Breast epithelium (tissue), 4 donors: ENCODE measurements at places on chromosomes 3 and 15. TPM values are rescaled to one million over a fixed set of nuclear protein-coding genes. Genes with fewer than 3 reads are reported as not detected.
A peak's percentile ranks its signal among the peaks of the same experiment; 100 is the strongest.

Gene DCBLD2
- 46.7 TPM for total RNA-seq

Gene ARPP21
- not detected for total RNA-seq

Gene GPR149
- not detected for total RNA-seq

Gene ZNF80
- total RNA-seq = 0.16 TPM

Gene OR5H6
- not detected for total RNA-seq

Gene RAB5A
- total RNA-seq = 97.2 TPM

Gene P2RY1
- total RNA-seq = 1.2 TPM

Gene BRK1
- total RNA-seq = 144 TPM

Gene ESYT3
- 0.32 TPM for total RNA-seq

Gene KLHL40
- total RNA-seq = not detected

Gene VPS8
- 61.9 TPM for total RNA-seq

GRCh38 chr3:5428607-5429516 is 241.4 kb downstream of the EDEM1 start:
- DNase-seq = no peak

GRCh38 chr15:22956257-22956977 is 23.8 kb downstream of the CYFIP1 start:
- no peak for DNase-seq

DNA sequence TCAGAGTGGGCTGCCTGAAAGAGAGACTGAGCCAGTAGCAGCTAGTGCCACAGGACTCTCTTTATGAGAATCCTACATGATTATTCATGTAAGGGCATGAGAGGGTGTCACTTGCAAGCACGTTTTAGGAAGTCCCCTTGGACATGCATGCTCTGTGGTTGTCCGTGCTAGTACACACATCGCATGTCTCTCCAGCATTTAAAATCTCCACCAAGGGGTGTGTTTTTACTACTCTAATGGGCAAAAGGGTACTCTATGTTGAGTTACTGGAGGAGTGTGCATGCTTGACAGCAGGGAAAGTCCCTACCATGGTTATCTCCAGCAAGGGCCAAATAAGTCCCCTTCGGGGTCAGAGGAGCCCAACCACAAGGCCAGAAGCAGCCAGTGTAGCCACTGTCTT is 70.7 kb downstream of the DCLK3 start:
- DNase-seq = no peak

DNA sequence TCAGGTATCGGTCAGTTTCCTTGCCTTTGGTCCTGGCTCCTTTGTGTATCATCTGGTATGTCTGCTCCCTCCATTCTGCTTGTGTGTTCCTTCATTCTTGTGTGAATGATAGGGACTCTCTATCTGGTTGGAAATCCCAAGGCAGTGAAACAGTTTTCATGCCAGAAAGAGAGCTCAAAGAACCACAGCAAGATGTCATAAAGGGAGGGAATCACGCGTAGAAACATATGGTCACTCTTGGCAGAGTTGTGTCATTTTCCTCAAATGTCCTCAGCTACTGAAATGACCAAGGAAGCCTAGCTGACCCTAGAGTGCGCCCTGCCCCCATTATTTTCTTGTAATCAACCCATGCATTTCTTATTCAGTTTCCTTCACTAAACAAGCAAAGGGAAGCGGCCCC is 48.0 kb downstream of the RASGRP1 start:
- DNase-seq = no peak

- DNase-seq = no peak
Measured at GRCh38 chr3:164737174-164737573, 341.1 kb downstream of the SI start.

DNA sequence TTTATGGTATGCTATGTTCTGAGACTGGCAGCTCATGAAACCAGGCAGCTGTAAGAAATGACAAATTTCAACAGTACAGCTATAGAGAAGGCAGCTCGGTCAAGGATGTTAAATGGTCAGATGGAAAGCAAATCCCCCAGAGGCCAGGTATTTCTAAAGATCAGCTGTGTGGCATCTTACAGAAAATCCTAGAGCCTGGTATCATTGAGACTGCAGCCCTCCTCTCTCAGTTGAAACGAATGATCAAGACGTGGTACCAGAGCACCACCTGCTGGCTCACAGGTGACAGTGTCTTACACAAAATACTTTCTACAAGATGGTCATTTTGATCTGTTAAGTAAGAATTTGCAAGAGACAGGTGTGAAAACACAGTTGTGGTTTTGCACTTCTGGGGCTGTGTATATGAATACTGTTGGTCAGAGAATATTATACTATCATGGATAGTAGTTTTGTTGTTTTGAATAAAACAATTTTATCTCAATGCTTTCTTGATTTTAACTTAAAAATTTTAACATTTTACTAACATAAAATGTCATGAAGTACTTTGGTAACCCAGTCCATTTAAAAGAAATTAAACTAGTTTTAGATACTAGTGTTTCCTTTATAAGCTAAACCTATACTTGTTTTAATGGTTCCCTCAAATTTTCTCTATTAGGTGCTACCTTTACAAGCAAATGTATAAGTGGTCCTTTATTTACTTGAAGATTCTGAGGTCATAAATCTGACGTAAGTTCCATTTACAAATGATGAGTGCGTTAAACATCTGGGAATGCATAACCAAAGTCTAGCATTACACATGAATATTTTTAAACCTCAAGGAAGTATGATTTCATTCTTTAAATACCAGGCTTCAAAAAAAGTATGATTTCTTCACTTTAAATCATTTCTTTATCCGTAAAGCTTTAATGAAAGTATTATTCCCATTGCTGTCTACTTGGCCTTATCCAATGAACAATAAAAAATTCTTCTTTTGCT is 121.8 kb downstream of the PDZRN3 start:
- peak; percentile 45 for DNase-seq

GRCh38 chr3:125154110-125154509 is 58.4 kb downstream of the SLC12A8 start:
- no peak for DNase-seq

DNA sequence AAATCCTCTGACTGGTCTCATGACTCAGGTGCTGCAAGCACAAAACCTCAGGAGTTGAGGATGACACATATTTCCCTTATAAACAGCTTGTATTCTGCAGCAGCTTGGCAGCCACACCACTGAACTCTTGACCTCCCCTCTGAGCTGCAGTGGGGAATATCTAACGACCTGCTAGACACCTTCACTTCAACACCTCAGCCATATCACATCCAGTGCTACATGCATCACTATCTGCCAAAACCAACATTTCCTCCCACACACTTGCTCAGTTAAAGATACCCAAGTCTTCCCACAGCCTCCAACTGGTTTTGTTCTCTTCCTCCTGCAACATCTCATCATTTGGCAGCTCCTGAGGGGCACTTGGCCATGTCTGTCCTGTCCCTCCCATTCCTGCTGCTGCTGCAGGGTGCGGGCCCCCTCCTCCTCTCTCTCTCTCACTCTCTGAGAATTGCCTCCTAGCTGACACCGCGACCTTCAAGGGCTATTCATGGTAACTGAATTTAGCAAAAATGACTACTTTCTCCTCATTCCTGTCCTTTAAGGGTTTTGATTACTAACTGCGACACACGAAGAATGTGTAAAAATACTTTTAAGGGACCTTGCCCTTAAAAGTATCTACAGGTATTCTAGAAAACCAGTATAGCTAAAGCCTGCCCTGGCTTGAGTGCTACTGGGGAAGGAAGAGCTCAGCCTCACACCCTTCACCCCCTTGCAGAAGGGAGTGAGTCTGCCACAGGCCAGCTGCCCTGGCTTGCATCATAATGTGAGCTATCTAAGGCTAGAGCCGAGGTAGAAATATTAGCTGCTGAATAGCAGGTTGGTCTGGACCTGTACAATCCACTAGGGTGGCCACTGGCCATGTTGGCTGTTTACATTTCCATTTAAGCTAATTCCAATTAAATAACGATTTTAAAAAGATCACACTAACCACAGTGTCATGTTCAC is 5.0 kb upstream of the CCR9 start:
- no peak for DNase-seq

- DNase-seq = no peak
Measured at GRCh38 chr15:38557921-38558320, 6.7 kb downstream of the RASGRP1 start.

- no peak for DNase-seq
Measured at GRCh38 chr15:52191207-52191606, at the start of gene GNB5. TSS of gene GNB5 (minus strand) at chr15:52191392. CDS start at chr15:52184676, 6,716 bp downstream.

GRCh38 chr3:14565868-14566588 is 25.9 kb upstream of the GRIP2 start:
- DNase-seq = no peak

DNA sequence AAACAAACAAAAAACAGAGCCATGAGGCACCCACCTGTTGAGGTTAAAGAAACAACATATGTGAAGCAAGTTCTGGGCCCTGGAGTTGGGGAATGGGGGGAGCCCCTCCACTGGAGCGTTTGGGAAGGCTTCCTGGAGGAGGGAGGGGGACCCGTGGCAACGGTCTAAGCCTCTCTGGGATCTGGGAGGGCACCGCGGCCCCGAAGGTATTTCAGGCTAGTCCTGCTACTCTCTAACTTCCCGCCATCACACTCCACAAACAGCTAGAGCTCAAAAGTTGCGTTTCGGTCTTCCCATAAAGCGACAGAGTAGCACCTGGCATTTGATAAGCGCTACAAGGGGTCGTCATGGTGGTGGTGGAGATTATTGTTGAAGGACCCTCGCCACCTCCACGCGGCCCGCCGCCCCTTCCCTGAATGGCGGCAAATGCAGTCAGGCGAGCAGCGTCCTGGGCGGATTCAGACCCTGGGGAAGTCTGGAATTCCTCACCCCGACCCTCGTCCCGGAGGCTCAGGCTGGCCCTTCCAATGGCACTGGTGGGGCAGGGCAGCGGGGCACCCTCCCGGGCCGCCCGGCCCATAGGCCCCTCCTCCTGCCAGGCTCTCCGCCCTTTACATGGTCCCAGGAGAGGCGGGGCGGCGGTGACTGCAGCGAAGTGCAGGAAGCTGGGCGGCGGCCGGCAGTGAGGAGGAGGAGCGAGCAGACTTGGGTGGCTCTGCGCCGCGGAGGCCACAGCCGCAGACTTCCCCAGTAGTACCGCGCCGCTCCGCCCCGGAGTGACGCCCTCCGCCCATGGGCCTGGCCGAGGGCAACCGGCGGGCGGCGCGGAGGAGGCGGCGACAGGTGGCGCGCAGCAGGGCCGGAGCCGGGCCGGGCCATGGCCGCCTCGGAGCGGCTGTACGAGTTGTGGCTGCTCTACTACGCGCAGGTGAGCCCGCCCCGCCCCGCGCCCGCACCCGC is at the start of gene NBEAL2:
NBEAL2 (plus strand) TSS at position 682 of the 960 bp plus-strand sequence; CDS start at position 878, 196 bp downstream.
- DNase-seq = peak; percentile 94

DNA sequence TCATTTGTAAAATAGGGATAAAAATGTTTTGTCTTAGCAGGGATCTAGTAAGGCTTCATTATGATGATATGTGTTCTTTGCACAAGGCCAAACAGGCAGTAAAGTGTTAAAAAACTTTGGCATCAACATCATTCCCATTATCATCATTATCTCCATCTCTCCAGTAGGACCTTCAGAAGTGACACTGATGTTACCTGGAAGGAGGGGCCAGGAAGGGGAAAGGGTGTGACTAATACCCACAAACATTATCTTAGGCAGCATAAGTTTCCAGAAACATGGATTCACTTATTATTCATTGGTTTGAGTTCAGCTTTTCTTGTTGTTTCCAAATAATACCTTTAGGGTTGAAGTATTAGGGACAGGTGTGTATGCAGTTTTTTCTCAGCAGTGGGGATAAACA is 399.6 kb downstream of the PTPRG start:
- DNase-seq = no peak

- DNase-seq = no peak
Measured at GRCh38 chr3:47565734-47566550, 12.7 kb downstream of the CSPG5 start.
